ENCODE measurements at places on chromosomes 3 and 15.

- no peak for DNase-seq
These were observed 62.9 kb downstream of the RPLP1 start for GRCh38 chr15:69515508-69515907.

DNA sequence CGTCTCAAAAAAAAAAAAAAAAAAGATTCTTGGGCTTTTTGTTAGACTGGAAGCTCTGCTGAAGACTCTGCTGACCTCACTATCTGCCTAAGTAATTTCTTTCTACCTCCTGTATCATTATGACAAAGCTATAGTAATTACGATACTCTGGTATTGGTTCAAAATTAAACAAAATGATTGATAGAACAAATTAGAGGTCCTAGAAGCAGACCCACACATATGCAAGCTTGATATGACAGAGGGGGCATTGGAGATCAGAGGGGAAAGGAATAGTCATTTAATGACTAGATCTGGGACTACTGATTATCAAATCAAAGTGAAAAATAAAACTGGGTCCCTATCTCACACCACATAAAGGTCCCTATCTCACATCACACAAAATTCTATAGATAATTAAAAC lies 21.9 kb upstream of the AP3B2 start:
- DNase-seq = no peak

DNA sequence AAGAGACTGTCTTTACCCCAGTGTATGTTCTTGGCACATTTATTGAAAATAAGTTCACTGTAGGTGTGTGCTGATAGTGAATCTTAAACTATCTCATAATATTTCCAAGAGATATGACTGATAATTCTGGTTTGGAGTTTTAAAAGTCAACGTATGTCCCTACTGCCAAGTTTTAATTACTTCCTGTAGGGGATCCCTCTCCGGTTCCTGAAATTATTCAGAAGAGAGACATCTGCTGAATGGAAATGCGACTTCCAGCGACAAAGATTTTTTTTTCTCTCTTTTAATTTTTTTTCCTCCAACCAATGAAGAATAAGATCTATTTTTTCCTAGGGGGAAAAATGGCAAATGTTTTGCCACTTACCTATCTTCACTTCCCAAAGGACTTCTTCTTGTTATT lies 498.9 kb upstream of the TGFBR2 start:
- no peak for DNase-seq

- DNase-seq = no peak
These were observed 95.9 kb upstream of the RNF7 start for GRCh38 chr3:141642215-141642614.

GRCh38 chr3:101017017-101017416 lies 23.8 kb upstream of the ABI3BP start:
- DNase-seq = no peak

DNA sequence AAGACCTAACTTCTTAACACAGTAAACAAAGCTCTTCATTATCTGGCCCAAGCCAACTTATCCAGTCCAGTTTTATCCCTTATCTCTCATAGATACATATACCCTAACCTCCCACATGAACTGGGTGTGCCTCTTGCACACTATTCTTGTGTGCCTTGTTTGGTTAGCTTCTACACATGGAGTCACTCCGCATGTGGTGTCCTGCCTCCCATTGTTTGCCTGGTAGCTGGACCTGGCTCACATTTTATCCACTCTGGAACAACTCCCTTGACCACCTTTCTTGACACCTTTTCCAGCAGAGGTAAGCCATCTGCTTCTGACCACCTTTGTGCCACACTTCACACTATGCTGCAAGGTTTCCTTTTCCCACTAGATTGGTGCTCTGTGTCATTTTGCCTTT lies 15.2 kb downstream of the TIPARP start:
- no peak for DNase-seq

GRCh38 chr3:64578062-64578770 lies 109.6 kb downstream of the ADAMTS9 start:
- DNase-seq = no peak

DNA sequence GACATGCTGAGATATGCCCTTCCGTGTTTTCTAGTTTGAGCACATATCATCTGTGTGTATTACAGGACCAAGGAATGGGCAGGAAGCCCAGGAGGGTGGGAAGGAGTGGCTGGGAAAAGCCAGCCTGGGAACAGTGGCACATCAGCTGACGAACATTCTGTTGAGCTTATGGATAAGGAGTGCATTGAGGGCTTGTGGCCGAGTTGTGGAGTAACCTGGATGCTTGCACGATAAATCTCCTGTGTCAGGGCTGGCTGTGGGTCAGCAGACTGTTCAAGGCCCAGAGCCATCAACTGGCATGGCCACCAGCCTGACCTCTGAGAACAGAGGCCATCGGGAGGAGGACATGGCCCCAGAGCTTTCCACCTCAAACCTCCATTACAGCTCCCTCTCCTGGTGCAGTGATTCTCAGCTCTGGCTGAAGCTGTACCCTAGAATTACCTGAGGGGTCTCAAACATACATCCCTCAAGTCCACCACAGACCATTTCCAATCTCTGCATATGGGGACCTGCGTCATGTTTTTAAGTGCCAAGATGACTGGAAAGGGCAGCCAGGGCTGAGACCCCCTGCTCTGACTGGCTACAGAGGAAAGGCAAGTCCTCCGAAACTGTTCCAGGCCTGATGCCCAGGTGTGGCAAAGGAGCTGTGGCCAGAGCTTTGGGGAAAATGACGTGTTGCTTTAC lies 4.8 kb upstream of the VILL start:
- DNase-seq = no peak

GRCh38 chr3:124824286-124824915 lies 62.8 kb downstream of the ITGB5 start:
- DNase-seq = no peak

GRCh38 chr3:120468635-120469295 lies 18.0 kb upstream of the FSTL1 start:
- DNase-seq = no peak

DNA sequence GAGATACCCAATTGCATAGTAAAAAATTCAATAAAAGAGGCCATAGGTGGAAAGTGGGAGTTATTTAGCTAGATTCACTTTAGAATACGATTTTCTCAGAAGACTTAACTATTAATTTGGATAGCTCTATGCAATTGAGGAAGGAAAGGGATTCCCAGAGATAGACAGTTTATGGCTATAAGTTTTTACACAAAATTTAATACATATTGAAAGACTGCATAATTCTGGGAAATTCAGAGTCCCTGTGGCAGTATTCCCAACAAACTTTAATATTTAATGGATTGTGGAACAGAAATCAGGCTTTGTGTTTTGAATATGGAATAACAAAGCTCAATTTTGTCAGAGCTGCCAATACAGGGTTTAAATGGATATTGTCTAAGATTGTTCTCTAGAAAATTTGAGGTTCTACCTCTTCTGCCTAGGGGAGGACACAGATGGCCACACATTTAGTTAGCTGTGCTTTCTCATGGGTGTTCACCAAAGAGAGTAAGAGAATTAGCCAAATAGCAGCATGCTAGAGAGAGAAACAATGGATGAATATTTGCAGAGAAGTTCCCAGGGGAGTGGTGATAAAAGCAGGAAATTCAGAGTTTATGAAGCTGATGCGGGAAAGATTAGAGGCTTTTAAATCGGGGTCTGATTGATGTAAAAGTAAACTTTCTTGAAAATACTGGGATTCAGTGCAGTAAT lies 8.5 kb downstream of the ISL2 start:
- DNase-seq = no peak

- DNase-seq = peak; percentile 25
These were observed 3.9 kb downstream of the B4GALT4 start for GRCh38 chr3:119236756-119237155.

- no peak for DNase-seq
These were observed 488.2 kb upstream of the ROBO2 start for GRCh38 chr3:76551739-76552138.

DNA sequence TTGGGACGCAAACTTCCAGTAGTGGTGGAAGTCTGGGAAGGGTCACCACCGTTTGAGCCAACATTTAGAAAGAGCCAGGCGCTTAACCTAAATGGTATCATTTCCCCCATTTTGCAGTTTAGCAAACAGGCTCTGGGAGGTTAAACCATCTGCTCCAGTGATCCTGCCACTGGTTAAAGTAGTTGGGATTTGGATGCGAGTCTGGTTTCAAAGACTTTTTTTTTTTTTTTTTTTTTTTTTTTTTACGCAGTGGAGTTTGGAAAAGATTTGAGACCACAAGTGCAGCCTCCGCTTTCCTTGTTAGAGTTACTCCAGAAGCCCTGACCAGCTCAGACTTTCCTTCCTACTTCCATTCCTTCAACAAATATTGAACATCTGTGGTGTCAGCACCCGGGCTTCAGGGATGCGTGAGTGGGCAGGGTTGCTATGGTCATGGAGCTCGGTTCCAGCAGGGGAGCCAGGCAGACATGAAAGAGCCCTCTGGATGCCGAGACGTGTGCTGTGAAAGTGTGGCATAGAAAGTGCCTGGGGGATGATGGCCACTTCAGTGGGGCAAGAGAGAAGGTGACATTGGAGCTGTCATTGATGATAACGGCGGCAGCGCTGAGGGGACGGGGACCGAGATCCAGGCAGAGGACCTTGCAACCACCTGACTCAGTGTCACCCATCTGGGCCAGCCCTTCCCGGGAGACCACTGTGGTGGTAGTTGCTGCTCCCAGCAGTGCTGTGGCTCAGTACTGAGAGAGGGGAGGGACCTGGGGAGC lies 1.1 kb upstream of the RNU6-1 start:
- no peak for DNase-seq

DNA sequence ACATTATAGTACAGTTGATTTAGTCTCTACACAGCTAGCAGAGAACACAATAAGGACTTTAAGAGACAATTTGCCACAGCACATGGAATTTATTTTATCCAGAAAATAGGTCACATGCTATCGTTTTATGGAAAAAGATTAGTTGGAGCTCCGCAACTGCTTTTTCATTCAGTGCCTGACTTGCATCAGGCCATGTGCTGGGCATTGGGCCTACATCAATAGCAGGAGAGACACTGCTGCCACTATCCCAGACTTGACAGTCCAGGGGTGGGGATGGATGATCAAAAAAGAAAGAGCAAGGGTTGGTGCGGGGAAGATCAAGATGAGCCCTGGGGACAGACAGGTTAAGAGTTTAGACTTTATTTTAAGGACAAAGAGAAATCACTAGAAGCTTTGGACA lies 75.2 kb upstream of the C3orf80 start:
- no peak for DNase-seq

- peak; percentile 77 for DNase-seq
These were observed 2.2 kb upstream of the GRAMD2A start for GRCh38 chr15:72199721-72200212.

DNA sequence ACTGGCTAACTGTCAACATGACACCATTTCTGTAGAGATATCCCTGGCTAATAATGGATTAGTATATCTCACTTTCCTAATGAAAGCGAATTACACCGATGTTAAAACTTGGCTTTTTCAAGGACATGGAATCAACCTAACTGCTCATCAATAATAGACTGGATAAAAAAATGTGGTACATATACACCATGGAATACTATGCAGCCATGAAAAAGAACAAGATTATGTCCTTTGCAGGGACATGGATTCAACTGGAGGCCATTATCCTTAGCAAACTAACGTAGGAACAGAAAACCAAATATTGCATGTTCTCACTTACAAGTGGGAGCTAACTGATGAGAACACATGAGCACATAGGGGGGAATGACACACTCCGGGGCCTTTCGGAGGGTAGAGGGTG lies 62.6 kb downstream of the ZIC1 start:
- no peak for DNase-seq

GRCh38 chr3:177827511-177828207 lies 630.4 kb upstream of the TBL1XR1 start:
- DNase-seq = no peak

GRCh38 chr3:150161011-150161410 lies 190.3 kb upstream of the PFN2 start:
- no peak for DNase-seq

- DNase-seq = no peak
These were observed 9.6 kb downstream of the DNAJB8 start for GRCh38 chr3:128456776-128457715.

GRCh38 chr3:67192466-67192865 lies 194.4 kb downstream of the KBTBD8 start:
- no peak for DNase-seq

GRCh38 chr3:80655216-80655615 lies 887.4 kb upstream of the ROBO1 start:
- DNase-seq = no peak

DNA sequence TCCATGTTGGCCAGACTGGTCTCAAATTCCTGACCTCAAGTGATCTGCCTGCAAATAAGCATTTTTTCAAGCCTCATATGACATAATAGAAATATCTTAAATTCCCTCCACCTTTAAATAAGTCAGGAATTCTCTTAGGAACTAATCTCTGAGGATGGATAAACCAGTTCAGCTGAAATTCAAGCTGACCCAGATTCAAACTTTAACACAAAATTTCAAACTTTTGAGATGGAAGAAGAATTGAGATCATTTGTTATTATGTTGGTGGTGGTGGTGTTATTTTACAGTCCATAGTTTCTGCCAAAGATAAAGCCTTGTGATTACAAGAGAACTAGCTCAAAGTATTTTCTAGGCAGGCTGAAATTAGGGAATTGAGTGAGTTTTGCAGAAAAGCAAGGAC lies 85.5 kb downstream of the SSR3 start:
- no peak for DNase-seq

DNA sequence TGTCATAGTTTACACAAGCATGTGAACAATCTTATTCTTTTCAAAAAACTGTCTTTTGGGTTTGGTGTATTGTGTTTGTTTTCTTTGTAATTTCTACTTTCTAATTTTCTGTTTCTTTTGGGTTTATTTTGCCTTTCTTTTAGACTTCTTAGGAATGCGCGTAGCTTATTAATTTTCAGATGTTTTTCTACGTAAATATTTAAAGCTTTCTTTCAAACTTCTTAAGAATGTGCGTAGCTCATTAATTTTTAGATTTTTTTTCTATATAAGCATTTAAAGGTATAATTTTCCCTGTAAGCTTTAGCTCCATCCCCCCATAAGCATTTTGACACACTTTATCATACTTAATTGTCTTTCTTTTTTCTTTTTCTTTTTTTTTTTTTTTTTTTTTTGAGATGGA lies 55.2 kb downstream of the RAD54L2 start:
- DNase-seq = no peak

DNA sequence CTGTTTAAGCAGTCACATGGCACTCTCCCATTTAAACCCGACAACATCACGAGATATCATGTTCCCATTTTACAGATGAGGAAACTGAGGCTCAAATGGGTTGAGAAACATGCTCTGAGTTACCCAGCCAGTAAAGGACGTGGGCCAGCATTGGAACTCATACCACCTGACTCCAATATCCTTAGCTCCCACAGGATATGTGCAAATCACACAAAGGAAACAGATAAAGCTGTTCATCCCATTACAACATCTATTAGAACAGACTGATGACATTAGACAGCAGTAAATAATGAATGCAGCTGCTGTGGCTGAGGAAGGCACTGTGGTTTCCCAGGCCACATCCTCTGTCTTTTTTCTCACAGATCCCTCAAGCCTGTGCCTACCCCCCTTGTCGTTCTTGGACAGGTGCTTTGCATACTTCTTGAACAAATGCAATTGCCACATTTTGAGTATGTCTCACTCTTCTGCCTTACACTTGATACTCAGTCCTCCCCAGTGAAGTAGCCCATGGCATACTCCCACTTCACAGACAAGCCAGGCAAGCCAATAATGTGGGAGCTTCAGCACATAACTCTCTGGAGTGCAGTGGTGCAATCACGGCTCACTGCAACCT lies 17.7 kb downstream of the FRMD4B start:
- DNase-seq = no peak

- no peak for DNase-seq
These were observed 31.1 kb upstream of the FGD5 start for GRCh38 chr3:14787630-14788029.

- peak; percentile 38 for DNase-seq
These were observed 6.6 kb upstream of the ZNF148 start for GRCh38 chr3:125381743-125382142.

- DNase-seq = peak; percentile 96
These were observed at the start of gene ULK4 for GRCh38 chr3:41961751-41962679. ULK4 (minus strand) TSS chr3:41962103; CDS start chr3:41954759, 7,344 bp downstream.

- no peak for DNase-seq
These were observed 73.5 kb downstream of the TRAK1 start for GRCh38 chr3:42164656-42165055.

Data from activated CD4-positive, alpha-beta T cell treated with anti-CD3 and anti-CD28 coated beads for 48 hours (primary cell).